Non-pigmented ciliary epithelial cell (primary cell): ENCODE measurements at places on chromosomes 4 and X.

DNA sequence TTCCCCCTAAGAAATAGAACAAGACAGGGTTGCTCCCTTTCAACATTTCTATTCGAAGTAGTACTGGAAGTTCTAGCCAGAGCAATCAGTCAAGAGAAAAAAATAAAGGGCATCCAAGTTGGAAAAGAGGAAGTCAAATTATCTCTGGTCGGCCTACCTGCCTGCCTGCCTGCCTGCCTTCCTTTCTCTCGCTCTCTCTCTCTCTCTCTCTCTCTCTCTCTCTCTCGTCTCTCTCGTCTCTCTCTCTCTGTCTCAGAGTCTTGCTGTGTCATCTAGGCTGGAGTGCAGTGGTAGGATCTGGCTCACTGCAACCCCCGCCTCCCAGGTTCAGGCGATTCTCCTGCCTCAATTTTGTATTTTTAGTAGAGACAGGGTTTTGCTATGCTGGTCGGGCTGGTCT, 42.9 kb downstream of the CCKAR start:
- no peak for DNase-seq

GRCh38 chrX:46670316-46670715, 88.6 kb downstream of the SLC9A7 start:
- DNase-seq = no peak

- DNase-seq = no peak
Observed at GRCh38 chr4:967113-968104, 6.0 kb downstream of the DGKQ start.

DNA sequence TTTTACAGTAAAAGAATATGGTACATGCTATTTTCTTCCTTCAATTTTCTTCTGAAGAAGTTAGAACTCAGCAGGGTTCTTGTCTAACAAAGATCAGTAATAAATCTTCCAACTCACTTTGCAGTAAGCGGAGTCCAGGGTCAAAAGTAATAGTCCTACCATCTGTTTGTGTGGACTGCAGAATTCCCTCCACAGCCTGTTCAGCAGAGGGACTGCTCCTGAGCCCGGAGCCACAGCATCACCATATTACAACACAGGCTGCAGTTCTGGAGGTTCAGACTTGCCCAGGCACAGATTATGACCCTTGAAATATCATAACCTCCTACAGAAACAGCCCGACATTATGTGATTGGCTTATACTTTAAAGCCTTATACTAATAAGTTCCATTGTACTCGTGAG, 10.3 kb downstream of the FHDC1 start:
- DNase-seq = no peak

DNA sequence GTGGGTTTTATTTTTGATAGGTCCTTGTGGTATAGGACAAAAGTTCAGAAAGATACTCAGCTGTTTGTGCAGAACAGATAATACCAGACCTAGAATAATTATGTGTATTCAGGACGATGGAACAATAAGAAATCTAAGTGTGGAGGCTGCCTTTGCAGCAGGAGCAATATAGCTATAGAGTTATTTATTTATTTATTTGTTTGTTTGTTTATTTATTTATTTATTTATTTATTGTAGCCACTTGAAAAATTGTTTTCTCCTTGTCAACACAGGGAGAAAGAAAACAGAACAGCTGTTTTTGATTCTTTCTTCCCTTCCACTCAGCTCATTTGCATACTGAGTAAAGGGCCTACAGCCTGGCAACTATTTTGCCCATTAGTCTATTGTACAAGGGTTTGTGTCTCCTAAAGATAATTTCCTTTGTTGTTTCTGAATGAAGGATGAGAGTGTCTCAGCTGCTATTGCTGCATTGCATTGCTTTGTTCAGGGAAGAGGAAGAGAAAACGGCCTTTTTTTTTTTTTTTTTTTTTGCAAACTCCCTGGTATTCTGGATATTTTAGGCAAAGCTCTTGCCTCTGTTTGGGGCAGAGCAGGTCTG, 56.0 kb upstream of the ESX1 start:
- DNase-seq = no peak

DNA sequence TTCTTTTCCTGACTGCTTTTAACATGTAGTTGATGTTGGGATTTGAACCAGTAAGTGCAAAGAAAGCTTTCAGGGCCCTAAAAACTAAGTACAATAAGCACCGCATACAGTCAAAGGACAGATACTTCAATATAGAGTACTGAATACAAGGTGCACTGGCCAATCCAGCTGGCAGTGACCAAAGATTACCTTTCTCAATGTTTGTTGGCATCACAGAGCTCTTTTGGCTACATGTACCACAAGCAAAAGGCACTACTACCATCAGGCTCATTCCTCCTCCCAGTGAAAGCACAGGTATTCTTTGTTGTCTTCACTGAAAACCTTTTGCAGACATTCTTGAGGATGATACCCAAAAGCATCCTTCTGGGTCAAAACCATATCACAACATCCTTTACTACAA, 65.2 kb upstream of the ZCCHC13 start:
- no peak for DNase-seq

DNA sequence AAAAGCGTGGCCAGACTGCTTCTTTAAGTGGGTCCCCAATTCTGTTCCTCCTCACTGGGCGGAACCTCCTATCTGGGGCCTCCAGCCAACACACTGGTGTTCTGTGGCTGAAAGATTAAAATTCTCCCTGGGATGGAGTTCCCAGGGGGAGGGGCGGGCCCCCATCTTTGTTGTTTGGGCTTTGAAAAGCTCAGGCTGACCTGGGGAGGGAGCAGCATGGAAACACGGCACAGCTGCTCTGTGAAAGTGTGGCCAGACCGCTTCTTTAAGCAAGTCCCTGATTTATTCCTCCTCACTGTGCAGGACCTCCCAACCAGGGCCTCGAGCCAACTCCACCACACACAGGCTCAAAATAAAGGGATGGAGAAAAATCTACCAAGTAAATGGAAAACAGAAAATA, 219.5 kb downstream of the TMEM47 start:
- no peak for DNase-seq

GRCh38 chr4:42149004-42149403, 3.5 kb downstream of the BEND4 start:
- no peak for DNase-seq

GRCh38 chrX:69262036-69262936, 97.0 kb upstream of the PJA1 start:
- no peak for DNase-seq

GRCh38 chrX:31649201-31649600, 577.4 kb upstream of the FTHL17 start:
- DNase-seq = no peak

GRCh38 chr4:52874948-52875347, 12.8 kb downstream of the RASL11B start:
- no peak for DNase-seq

DNA sequence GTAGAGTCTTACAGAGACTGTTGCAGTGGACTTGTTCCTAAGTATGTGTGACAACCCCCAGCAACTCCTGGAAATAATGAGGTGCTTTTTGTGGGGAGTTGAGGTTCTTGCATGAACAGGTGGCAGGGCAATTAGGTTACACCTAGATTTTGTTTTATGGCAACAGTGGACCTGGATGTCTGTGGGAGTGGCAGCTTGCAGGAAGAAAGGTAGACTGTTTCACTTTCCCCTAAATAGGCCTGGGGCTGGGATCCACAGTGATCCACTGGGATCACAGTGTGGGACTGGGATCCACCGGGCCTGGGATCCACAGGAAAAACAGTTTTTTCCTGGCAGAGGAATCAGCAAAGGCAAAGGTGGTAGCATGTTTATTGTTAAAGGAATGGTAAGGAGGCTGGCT, 18.3 kb upstream of the USP9X start:
- DNase-seq = no peak

DNA sequence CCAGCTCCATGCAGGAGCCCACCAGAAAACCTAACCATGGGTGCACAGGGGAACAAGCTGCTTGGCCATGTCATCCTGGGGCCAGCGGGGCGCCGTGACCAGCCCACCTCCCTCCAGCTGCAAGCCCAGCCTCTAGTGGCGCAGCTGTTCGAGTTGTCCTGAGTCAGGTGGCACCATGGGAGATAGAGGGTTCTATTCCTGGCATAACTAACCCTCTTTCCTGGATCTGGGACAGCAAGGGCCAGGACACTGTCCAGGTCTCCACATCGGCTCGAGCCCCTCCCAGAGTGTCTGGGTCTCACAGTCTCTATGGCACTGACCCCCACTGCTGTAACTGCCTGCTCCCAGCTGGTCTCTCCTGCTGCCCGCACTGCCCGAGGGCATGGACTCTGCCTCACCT, 16.7 kb downstream of the ABLIM2 start:
- DNase-seq = no peak

DNA sequence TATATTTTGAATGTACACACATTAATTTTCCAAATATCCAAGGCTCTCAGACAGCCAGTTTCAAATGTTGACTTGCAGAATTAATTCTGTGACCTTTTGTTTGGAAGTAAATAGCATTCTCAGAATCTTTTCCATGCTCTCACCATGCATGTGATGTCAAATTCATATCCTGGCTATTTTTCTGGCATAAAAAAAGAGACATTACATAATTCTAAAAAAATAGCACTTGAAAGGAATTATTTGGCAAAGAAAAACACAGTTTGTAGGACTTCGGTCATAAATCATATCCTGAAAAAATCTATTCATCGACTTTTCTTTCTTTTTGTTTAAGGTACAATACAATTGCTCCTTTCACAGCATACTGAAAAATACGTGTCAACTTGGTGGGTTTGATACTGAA, 111.2 kb downstream of the GLRA3 start:
- DNase-seq = no peak

DNA sequence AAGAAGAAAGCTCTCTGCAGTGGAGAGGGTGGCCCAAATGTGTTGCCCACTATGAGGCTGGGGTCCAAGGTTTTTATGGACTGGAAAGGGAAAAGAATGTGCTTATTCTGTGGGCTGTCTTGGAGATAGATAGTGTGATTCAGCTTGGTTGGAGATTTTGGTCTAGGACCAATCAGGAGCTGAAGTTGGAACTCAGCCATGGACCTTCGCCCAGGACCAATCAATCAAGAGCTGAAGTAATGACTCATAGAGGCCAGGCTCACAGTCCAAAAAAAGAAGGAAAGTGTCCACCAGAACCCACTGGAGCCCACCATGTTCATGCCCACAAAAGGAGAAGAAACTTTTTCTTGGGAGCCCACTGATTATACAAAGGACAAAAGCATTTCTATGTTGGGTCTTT, 369.5 kb downstream of the UBE2NL start:
- DNase-seq = no peak
